NCI-H1105 (cell line): ENCODE measurements at places on chromosomes 3 and 15.
A peak's percentile ranks its signal among the peaks of the same experiment; 100 is the strongest.

- no peak for DNase-seq
Observed at GRCh38 chr15:73885954-73886700, 12.8 kb downstream of the TBC1D21 start.

GRCh38 chr3:89002191-89002590 lies 105.2 kb upstream of the EPHA3 start:
- no peak for DNase-seq

- no peak for DNase-seq
Observed at GRCh38 chr3:132972333-132972732, 65.9 kb upstream of the TMEM108 start.

GRCh38 chr3:161081633-161082032 lies 23.5 kb downstream of the B3GALNT1 start:
- DNase-seq, result no peak

GRCh38 chr3:30548600-30548999 lies 57.8 kb upstream of the TGFBR2 start:
- no peak for DNase-seq

- DNase-seq, result no peak
Observed at GRCh38 chr3:115403786-115404185, 219.5 kb upstream of the GAP43 start.

DNA sequence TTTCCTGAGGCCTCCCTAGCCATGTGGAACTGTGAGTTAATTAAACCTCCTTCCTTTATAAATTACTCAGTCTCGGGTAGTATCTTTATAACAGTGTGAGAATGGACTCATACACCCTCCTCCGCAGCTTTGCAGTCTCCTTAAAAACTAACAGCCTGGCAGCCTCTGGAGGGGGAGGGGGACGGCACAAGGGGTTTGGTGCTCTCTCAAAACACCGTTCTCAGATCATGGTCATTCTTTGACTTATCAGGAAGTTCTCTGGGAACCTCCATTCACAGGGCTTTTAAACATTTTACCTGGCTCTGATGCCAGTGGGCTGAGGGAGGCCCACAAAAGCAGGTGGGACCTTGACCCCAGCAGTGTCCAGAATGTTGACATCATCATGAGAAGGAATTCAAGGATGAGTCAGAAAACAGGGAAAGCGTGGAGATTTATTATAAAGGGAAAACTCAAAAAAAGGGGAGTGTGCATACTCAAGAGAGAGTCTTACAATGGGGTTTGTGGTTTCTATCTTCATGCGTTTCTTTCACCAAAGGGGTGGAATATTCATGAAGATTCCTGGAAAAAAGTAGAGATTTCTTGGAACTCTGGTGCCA lies 43.9 kb downstream of the ONECUT1 start:
- no peak for DNase-seq

DNA sequence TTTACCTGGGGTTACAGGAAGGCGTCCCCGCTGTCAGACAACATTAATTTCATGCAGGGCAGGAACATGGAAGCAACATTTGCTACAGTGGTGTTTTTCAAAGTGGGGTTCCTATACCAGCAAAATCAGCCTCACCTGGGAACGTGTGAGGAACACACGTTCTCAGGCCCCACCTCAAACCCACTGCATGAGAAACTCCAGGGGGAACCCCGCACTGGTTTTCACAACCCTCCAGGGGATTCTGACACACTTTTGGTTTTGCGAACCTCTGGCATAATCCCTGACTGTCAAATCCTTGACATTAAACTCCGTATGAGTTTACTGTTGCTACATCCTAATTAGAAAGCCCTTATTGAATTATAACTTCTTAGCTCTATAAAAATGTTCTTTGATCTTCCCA lies 127.7 kb downstream of the LRRK1 start:
- no peak for DNase-seq

DNA sequence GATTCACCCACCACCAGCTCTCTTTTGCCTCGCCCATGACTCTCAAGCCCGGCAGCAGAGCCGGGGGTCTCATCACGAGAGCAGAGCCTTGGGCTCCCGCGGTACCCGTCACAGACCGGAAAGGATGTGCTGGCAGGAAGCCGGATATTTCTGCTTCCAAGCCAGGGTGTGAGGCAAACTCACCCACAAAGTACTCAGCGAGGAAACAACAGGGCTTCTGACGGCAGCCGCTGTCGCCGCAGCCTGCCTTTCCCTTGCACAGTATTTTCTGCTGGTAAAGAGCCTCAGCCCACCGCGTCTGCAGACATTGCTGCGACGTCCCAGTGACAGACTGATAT lies 119.9 kb downstream of the NSMCE3 start:
- no peak for DNase-seq

- no peak for DNase-seq
Observed at GRCh38 chr15:81333363-81333762, 9.4 kb upstream of the STARD5 start.

DNA sequence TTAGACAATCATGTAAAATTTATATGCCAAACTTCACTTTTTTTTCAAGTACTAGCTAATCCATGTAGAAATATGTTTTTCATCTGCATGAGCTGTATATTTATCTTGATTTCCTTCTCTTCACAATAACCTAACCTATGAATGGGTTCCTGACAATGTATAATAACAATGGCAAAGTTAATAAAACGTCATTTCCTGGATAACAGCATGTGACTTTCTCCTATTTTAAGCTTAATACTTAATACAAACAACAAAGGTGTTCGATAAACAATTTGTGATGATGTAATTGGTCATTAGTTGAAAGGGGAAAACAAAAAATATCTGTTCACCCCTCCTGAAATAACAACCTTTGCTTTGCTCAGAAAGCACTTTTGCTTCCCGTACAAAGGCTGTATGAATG lies 20.4 kb downstream of the CD200 start:
- no peak for DNase-seq

DNA sequence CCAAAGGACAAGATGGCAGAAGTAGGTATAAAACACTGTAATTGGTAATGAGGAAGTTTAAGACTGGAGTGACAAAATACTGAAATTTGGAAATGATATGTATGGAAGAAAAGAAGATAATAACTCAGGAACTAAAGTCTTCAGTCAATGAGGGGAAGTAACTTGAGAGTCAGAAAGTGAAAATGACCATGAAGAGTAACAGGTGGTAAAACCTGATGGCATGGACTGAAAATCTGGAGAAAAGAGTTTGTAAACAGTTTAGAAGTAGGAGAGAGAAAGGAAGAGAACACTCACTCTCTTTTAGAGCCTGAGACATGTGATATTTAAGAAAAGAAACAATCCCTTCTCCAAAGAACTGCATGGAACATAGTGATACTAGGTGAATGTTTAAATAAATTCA lies 387.9 kb downstream of the PYDC2 start:
- no peak for DNase-seq

- DNase-seq, result no peak
Observed at GRCh38 chr15:82130248-82130647, 84.4 kb upstream of the MEX3B start.

- DNase-seq, result no peak
Observed at GRCh38 chr3:186487819-186488218, 56.4 kb downstream of the CRYGS start.

DNA sequence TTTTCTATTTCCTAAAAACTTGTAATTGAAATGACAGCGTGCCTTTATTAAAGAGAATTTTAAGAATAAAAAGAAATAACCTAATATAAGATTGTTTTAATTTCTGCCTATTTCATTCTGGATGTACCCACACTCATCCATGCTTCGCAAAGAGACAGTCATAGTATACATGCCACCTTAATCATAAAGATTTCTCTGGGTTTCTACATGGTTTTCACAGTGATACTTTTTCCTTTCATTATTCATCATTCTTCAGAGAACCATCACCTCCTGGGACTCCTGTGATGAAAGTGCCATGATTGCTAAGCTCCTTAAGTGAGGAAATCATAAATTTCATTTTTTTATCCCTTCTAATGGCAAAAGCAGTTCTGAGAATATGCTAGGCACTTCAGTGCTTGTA lies 4.3 kb upstream of the CCR8 start:
- no peak for DNase-seq

DNA sequence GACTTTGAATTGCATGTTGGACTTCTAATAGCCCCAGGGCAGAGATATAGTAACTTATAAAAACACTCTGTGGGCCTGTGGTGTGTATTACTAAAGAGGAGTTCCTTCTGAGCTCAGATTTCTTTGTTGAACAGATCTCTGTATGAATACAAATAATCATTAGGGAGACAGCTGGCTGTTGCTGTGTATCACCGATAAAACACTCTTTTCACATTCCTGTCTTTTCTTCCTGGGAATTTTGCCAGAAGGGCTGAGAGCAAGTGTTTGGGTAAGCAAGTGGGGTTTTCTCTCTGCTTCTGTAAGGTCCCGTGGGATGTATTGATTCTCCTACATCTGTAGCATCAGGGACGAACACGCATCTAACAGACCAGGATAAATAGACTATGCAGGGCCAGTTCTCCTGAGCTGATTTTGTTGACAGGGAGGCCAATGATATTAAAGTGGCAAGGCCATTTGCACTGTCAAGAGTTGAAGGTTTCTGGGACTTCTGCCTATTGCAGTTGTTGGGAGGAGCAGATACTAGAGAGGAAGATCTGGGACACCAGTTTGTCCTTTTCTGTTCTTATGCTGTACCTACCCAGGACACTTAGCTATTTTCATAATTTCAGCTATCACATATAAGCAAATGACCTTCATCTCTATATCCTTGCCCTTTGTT lies 225.9 kb upstream of the CD96 start:
- DNase-seq, result peak; percentile 68

- no peak for DNase-seq
Observed at GRCh38 chr15:60649845-60650548, 171.1 kb upstream of the ICE2 start.

DNA sequence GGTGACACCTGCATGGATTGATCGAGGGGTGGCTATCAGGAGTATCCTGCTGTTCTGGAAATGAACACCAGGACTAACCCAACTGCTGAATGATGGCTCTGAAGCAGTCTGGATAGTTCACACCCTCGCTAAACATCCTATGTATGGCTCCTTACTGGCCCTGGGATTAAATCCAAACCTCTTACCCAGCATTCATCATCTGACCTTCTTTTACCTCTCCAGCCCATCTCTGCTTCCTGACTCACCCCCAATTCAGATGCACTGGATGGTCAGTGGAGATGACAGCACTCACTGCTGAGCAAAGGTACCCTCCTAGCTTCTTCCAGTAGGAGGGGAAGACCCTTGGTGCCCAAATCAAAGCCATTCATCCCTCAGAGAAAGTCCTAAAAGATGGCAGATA lies 235.2 kb upstream of the TRIM42 start:
- DNase-seq, result no peak

DNA sequence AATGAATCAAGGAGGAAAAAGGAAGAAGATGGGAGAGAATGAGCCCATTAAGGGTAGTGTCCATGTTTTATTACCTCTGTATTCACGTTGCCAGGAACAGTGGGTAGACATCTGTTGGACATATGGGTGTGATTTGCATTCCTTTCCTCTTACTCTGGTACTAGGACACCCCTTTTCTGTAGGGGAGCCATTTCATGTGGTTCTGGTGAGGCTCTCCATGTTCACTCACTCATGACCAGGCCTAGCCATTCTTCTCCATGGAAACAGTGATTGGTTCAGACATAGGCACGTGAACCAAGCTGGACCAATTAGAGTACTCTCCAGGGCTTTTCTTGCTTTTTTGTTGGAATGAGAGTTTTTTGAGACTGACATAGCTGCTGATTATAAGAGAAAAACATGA lies 39.6 kb upstream of the PDCD6IP start:
- no peak for DNase-seq

- DNase-seq, result no peak
Observed at GRCh38 chr3:4852780-4853748, 126.2 kb upstream of the BHLHE40 start.

DNA sequence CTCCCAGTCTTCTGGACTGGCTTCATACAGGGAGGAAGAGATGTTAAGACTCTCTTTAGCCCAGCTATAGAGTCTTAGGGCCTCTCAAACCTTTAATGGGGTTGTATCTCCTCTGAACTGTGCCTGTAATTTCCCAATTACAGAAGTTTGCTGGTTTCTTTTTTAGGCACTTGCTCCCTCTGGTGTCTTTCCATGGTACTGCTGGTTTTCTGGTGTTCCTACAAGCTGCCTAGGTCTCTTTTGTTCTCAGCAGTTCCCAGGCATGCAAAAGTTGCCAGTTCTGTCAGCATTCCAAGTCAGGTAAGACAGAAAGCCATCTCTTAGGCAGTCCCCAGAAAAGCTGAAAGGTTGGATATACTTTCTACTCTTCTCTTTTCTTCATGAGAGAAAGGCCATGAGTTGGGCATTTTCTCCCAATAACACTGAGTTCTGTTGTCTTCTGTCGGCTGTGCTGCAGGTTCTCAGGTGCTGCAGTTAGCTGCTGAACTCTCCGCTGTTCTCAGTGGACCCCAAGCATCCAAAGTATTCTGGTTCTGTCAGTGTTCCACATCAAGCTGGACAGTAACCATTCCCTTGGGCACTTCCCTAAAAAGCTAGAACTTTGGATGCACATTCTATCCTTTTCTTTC lies 54.4 kb upstream of the EHHADH start:
- DNase-seq, result peak; percentile 76

GRCh38 chr3:22392859-22393258 lies 641.8 kb upstream of the ZNF385D start:
- no peak for DNase-seq

DNA sequence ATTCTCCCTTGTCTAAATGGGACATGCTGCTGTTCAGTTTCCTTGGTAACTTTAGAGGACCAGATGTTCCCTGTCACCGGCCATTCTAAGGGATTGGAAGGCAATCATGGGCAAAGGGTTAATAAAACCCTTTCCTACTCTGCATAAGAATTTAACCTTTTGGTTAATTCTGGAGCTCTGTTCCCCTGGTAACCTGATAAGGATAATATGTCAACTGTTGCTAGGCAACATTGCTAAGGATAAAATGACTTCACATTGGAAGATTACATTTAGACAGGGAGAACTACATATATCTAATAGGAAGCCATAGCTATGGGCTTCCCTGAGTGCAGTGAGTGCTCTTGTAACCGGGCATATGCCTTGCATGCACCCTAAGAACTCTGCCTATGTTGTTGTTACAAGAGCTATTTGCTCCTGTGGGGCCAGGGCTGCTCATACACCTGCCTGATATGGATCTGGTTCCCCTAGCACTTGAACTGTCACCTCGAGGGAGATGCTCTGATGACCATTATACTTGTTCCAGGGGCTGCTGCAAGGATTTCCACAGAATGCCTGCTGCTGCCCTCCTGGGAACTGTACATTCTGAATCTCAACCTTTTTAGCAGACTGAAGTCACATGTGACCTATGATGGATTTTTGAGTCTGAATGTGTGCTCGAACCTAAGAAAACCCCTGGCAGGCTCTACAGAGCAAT lies 326.3 kb upstream of the PDZRN3 start:
- no peak for DNase-seq

DNA sequence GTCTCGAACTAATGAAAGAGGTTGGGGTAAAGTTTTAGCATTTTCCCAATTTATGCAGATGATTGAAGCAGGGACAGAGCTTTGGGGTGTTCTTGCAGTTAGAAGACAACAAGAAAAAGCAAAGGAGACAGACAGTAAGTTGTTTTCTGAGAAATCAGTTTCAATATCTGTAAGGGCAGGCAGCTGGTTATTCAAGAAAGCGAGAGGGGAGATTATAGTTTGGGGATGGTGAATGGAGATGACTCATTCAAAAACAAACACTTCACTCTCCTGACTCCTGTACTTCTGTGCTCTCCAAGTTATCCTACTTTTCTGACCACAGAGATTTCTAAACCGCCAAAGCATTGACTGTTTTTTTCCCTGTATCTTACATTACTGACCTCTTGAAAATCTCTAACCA lies 352.0 kb downstream of the GAP43 start:
- no peak for DNase-seq
